LNCaP clone FGC (cell line): ENCODE measurements at places on chromosomes 6 and 20.

DNA sequence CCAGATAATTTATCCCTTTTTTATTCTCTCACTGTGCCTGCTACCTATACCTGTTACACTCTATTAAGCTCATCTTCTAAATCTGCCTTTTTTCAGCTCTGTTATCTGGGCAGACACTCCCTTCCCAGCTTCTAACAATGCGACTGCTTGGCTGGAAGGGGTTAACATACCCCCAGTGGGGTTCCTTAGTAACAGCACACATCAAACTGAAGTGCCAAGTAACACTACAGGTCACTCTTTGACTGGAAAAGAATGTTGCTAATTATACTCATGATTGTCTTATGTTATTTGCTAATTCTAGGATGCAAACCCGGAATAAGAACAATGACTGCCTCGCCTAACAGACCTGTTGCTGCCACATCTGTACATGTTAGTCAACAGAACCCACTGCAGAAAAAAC lies 203.5 kb downstream of the EPM2A start:
- DNase-seq: no peak

DNA sequence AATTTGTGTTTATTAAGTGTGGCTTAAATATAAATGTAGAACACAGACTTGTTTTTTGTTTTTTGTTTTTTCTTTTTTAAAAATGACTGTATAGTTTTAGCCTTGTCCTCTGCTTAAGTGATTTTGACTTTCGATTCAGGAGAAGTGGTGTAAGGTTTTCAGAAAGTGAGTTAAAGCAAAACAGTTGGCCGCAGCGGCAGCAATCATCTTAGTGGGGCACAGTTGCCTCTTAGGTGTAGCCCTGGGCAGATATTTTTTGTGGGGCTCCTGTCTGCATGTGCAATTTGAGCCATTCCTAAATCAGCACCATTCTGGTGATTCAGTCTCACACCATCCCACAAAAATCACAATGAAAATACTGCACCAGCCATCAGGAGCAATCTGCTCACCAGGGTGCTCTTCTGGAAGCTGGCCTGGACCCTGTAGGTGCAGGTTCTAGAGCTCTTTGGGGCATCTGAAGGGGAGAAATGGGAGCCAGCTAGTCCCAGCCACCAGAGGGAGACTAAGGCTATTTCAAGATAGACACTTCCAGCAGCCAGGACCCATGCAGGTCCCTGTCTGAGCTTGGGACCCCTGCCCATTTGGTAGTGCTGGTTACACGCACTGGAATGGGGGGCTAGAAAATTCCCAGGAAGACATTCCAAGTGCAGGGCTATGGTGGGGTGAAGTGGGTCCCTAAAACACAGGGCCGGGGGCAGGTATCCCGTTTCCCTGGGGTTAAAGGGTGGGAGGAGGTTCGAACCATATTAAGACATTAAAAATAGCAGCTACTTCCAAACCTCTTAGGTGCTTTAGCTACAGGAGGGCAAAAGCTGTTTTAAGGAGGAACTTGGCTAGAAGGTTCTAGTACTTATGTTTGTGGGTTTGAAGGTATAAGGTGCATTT lies 156.6 kb downstream of the NFATC2 start:
- DNase-seq: no peak

GRCh38 chr6:140209775-140210174 lies 835.3 kb upstream of the CITED2 start:
- no peak for DNase-seq

GRCh38 chr6:14232889-14233288 lies 115.3 kb downstream of the CD83 start:
- no peak for DNase-seq
